ENCODE measurements at places on chromosomes 3 and 15. TPM values are rescaled to one million over a fixed set of nuclear protein-coding genes. Genes with fewer than 3 reads are reported as not detected.

Gene BRPF1
- polyA plus RNA-seq: 5.7 TPM

Gene WNT7A
- not detected for polyA plus RNA-seq

Gene GABRA5
- polyA plus RNA-seq: 3.6 TPM

GRCh38 chr15:79007066-79007465, 62.2 kb upstream of the CTSH start:
- no peak for DNase-seq

GRCh38 chr15:28044121-28044672, 54.9 kb downstream of the OCA2 start:
- no peak for DNase-seq

- no peak for DNase-seq
Measured at GRCh38 chr3:45632956-45633355, 38.4 kb downstream of the LIMD1 start.

DNA sequence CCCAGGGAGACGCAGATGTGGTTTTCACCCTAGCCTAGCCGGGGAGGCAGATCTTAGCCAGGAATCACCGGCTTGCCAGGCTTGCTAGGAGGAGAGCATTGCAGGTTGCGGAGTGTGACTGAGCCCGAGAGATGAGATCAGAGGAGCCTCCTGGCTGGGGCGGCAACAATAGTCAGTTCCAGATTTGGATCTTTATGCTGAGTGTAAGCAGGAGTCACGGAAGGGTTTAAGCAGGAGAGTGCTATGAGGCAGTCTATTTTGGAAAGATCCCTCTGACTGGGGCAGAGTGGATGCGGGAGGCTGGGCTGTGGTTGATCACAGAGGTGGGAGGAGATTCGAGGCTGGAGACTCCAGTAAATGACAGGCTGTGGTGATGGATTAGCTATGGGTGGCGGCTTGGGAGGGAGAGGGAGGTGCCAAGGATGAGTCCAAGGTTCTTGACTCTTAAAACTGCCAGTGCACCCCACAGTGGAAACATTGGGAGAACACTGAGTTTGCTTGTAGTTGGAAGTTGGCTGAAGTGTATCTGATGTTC, 10.4 kb upstream of the BAHD1 start:
- DNase-seq: no peak

DNA sequence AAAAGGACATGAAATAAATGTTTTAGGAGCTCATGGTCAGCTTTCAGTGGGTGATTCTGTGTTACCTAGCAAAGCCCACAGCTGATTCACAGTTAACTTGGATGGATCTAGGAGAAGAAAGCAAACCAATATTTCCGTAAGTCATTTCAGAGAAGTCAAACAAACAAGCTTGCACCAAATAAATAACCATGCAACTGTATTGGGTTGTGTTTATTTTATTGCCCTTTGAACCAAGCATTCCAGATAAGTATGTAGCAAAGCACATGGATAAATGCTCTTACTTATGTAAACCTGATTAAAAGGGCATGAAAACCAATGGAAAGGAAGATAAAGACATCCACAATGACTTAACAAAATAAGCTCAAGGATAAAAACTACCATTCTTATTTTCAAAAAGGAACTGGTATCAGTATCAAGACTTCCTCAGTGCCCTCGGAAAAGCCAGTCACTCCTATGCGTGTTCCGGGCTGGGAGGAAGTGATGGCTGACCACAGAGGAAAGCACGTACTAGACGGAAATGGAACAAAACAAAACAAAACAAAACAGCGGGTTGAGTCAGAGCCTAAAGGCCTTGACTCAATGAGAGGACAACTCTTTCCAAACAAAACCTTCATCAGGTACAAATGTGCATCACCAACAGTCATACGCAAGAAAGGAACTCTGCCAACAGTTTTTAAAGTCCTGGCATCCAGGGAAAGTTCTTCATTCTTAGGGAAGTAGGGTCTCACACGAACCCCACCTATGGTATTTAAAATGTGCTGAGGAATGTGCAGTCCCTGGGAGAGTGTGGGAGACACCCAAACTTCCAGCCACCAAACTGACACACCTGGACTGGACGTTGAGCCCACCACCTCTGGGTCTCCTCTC, 103.3 kb downstream of the SNRK start:
- DNase-seq: peak; percentile 32
